ENCODE measurements at places on chromosomes 7 and 10.
A peak's percentile ranks its signal among the peaks of the same experiment; 100 is the strongest.

DNA sequence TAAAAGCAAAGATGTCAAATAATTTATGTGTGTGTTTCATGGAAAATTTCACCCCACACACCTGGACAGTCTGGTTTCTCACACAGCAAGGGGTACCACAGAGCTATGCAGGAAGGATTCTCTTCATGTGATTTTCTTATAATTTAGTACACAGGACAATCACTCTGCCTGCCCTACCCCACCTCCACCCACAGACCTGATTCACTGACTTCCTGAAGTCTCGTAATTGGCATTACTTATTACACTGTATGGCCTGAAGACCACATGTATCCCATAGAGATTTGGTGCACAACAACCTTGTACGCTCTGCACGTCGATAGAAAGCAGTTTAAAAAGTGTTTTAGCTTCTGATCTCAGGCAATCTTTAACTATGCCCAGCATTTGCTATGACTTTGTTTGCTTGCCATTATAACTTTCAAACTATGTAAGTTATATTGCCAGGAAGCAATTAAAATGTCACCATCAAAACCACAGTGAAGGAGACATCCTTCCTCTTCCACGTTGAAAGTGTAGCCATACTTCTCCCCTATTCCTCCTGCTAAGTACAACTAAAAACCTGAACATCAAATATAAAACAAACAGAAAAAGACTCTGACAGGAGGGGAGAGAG, 279.4 kb upstream of the IMMP2L start:
- DNase-seq, result no peak

DNA sequence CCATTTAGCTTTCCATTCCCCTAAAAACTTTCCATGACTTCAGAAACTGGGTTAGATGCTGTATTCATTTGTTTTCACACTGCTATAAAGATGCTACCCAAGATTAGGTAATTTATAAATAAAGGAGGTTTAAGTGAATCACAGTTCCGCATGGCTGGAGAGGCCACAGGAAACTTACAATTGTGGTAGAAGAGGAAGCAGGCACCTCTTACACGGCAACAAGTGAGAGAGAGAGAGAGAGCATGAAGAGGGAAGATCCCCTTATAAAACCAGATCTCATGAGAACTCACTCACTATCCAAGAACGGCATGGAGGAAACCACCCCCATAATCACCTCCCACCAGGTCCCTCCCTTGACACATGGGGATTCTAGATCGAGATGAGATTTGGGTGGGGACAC, 336.8 kb downstream of the TFEC start:
- no peak for DNase-seq

GRCh38 chr7:151109094-151110048, 23.1 kb downstream of the AGAP3 start:
- no peak for DNase-seq

DNA sequence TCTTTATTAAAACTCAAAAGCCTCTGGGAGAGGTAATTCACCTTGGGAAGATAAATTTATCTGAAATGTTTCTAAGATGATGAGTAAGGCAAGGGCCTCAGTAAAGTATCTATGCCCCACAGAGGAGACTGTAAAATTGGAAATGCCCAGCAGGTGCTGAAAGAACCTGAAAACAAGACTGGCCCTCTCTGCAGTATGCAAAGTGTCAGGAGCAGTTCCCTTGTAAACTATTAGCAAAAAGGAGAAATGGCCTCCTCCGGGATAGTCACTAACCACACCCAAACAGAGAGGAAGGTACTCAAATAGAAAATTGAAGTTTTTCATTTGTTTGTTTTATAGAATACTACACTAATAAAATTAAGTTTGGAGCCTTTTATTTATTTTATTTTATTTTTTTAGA, 81.2 kb downstream of the FZD1 start:
- no peak for DNase-seq

- no peak for DNase-seq
Measured at GRCh38 chr7:143217806-143218205, 4.0 kb upstream of the TAS2R40 start.

GRCh38 chr10:64733980-64734379, 1212.8 kb downstream of the REEP3 start:
- no peak for DNase-seq

DNA sequence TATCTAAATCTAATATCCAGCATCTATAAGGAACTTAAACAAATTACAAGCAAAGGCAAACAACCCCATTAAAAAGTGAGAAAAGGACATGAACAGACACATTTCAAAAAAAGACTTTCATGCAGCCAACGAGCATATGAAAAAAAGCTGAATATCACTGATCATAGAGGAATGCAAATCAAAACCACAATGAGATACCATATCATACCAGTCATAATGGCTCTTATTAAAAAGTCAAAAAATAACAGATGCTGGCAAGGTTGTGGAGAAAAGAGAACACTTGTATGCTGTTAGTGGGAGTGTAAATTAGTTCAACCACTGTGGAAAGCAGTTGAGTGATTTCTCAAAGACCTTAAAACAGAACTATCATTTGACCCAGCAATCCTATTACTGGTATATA, 334.4 kb upstream of the CACNA2D1 start:
- DNase-seq, result no peak

GRCh38 chr7:41492603-41493002, 210.3 kb downstream of the INHBA start:
- no peak for DNase-seq

DNA sequence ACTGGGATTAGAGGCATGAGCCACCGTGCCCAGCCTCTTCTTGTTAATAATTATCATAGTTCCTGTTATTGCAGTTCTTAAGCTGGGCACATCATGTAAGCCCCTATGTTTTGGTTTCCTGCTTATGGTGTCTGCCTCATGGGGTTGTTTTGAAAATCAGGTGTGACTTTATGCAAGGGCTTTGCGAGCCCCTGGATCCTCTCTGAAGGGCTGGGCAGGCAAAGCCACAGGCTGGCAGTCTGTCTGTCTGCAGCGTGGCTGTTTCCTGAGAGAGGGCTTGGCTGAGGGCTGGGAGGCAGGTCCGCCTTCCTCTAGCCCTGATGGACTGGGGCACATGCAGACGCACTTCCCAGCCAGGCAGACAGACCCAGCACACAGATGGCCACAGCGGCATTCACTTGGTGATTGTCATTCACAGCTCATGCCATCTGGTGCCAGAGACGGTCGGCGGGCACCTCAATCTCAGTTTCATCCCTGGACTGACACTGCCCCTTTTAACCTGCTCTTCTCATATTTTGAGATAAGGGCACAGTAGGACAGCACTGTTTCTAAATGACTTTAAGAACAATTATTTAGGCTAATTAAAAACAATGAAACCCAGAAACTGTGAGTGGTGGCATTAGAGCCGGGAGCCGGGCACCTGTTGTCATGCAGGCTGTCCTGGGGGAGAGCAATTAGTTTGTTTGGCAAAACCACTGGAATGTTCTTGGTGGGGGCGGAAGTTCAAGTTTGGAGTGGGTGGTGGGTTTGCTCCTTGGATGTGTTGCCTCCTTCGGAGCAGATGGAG, 35.5 kb downstream of the RBM20 start:
- peak; percentile 78 for DNase-seq

GRCh38 chr7:22043367-22043766, 97.7 kb upstream of the CDCA7L start:
- no peak for DNase-seq

GRCh38 chr10:78634389-78634815, 434.4 kb upstream of the ZMIZ1 start:
- no peak for DNase-seq

DNA sequence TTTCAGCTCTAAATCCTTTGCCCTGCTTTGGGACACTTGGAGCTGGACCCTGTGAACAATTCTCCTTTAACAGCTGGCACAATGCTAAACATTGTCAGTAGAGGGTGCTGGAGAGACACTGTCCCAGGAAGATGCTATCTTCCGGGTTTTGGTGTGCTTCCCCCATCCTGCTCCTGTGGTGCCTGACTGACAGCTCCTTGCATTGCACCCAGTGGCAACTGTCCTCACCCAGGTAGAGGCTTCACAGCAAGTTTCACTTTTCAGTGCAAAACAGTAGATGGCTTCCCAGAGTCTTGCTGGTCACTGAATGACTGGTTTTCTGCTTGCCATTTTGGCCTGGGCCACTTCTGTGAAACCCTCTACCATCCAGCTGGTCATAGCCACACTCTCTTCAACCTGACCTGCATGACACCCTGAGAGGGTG, 77.3 kb downstream of the CDC14C start:
- no peak for DNase-seq

- DNase-seq, result no peak
Measured at GRCh38 chr7:155850001-155850436, 37.8 kb upstream of the SHH start.

- no peak for DNase-seq
Measured at GRCh38 chr7:68155676-68156075, 1159.0 kb downstream of the TYW1 start.

- DNase-seq, result no peak
Measured at GRCh38 chr7:46478046-46478445, 557.0 kb upstream of the IGFBP3 start.

GRCh38 chr10:110212119-110213006, 5.0 kb downstream of the MXI1 start:
- DNase-seq, result no peak

- peak; percentile 81 for DNase-seq
Measured at GRCh38 chr10:93993782-93994437, at the start of gene PLCE1. Gene PLCE1, plus strand, starts transcription at chr10:93993931. Its CDS starts 37,116 bp downstream, at chr10:94031047.

- no peak for DNase-seq
Measured at GRCh38 chr7:2572101-2572842, 13.5 kb downstream of the IQCE start.

DNA sequence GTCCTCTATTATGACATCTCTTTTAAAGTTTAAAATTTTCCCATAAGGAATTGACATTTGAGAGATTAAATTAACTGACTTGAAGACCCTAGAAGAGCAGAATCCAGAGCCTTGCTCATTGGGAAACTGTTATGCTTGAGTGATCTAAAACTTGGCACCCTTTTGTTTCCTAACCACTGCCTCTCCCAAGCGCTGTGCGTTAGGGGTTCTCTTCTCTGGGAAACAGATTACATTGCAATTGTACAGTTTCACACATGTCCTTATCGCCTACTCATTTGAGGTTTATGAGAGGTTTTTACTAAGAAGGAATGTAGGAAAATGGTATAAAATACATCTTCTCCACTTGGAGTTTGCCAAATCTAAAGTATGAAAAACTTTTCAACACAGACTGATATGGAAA, 126.8 kb upstream of the AMPH start:
- no peak for DNase-seq

DNA sequence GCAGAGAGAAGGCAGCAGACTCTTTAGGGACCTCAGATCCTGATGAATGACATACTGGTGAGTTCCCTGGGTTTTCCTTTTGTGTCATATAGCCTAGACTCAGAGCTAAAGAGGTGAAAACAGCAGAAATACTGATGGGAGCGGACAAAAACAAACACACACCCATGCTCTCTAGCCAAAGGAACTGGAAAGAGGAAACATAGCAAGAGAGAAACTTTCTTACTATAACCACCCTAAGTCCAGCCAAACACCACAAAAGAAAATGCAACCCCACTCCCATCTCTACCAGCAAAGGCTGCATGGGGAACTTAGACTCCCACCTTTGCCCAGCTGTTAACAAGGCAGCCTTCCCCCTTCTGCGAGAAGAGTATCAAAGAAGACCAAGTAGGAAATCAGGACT, 16.3 kb downstream of the GSAP start:
- no peak for DNase-seq

- no peak for DNase-seq
Measured at GRCh38 chr10:80458263-80458625, 4.1 kb downstream of the TSPAN14 start.

DNA sequence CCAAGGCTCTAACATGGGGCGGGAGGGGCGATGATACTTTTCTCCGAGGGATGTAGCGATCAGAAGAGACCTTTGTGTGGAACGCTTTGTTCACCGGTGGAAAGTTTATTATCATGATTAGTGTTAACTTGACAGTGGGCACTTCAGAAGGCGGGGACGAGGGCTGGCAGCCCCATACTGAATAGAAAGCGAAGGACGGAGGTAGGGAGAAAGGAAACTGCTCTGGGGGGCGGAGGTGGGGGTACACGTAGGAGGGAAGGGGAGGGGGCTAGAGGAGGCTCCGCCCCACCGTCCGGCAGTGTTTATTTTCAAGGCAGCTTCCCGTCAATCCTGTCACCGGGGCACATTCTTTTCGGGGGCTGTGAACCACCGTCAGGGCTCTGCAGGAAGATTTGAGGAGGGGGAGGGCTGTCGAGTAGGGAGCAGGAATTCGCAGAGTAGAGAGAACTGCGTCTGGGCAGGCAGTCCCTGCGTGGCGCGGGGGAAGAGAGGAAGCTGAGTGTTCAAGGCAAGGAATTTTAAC, 9.4 kb upstream of the NKX2-3 start:
- DNase-seq, result no peak

DNA sequence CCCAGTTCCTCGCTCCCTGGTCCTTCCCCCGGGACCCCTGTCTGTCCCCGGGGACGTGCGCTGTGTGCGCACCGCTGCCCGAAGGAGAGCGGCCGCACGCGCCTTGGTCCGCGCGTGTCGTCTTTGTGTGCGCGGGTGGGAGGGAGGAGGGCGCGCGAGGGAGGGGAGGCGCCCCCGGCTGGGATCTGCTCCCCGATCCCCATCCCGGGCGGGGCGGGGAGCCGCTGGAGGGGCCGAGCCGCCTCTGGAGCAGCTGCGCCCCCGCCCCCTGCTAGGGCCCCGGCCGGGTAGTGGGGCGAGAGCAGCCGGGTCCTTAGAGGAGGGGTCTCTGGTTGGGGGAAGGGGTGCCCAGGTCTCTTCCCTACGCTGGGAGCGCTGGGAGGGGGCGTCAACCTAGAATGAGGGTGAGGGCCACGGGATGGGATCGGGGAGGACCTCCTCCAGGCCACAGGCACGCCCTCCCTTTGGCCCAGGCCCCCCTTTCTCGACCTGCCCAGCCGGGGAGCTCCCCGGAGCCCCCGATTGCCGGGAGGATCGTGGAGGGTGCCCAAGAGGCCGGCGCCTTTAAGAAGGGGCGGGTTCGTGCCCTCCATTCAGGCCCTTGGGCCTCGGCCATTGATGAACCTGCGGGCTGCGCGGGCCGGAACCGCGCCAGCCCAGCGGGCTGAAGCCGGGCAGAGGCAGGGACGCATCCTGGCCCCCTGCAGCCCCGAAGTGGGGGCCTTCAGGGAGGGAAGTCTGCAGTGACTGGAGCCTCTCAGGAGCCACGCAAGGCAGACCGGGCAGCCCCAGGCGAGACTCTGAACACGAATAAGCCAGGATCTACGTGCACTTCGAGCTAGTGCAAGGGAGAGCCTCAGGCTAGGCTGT, 678 bp downstream of the SH2B2 start:
- DNase-seq, result no peak

GRCh38 chr10:60962946-60963345, 19.0 kb upstream of the RHOBTB1 start:
- no peak for DNase-seq

Data from left forelimb (tissue), 1 donor.